ENCODE measurements at places on chromosomes 4 and X. TPM values are rescaled to one million over a fixed set of nuclear protein-coding genes. Genes with fewer than 3 reads are reported as not detected.

Gene ZNF41
- 13.0 TPM for polyA plus RNA-seq

Gene ANK2
- polyA plus RNA-seq = 57.9 TPM

Gene GPR119
- not detected for polyA plus RNA-seq

Gene SPANXA1
- not detected for polyA plus RNA-seq

Gene CPE
- polyA plus RNA-seq = 89.7 TPM

Gene GAGE2A
- polyA plus RNA-seq = not detected

Gene MAP7D2
- 5.1 TPM for polyA plus RNA-seq

Gene TGIF2LX
- polyA plus RNA-seq = not detected

Gene NAA11
- polyA plus RNA-seq = not detected

Gene RBM47
- 79.7 TPM for polyA plus RNA-seq

Gene BBS12
- 15.1 TPM for polyA plus RNA-seq

Gene SMIM31
- 0.20 TPM for polyA plus RNA-seq

Gene AMTN
- polyA plus RNA-seq = not detected

Gene PDCL2
- polyA plus RNA-seq = 0.19 TPM
